ENCODE measurements at places on chromosomes 1 and 21.
A peak's percentile ranks its signal among the peaks of the same experiment; 100 is the strongest.

- no peak for DNase-seq
These were observed 37.1 kb downstream of the ATF6 start for GRCh38 chr1:161803181-161803580.

DNA sequence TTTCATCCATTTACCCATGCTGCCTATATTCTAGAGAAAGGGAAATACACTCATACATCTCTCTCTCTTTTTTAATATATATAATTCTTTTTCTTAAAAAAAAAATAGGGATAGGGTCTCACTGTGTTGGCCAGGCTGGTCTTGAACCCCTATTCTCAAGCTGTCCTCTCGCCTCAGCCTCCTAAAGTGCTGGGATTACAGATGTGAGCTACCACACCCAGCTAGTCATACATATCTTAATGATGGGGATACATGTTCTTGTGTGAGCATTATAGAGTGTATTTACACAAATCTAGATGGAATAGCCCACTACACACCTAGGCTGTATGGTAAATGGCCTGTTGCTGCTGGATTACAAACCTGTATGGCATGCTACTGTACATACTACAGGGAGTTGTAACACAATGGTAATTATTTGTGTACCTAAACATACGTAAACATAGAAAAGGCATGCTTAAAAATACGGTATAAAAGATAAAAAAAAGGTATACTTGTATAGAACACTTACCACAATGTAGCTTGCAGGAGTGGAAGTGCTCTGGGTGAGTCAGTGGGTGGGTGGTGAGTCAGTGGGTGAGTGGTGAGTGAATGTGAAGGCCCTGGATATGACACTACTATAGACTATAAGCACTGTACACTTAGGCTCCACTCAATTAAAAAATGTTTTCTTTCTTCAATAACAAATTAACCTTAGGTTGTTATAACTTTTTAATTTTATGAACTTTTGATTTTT lies 72.9 kb downstream of the IVNS1ABP start:
- DNase-seq = peak; percentile 29

GRCh38 chr1:248406721-248407692 lies 4.2 kb downstream of the OR2T1 start:
- DNase-seq = peak; percentile 14

- no peak for DNase-seq
These were observed 244.8 kb upstream of the PROX1 start for GRCh38 chr1:213742992-213743391.

GRCh38 chr1:15412843-15413242 lies 3.2 kb downstream of the EFHD2 start:
- no peak for DNase-seq

GRCh38 chr1:68202239-68202832 lies 30.0 kb downstream of the WLS start:
- no peak for DNase-seq

DNA sequence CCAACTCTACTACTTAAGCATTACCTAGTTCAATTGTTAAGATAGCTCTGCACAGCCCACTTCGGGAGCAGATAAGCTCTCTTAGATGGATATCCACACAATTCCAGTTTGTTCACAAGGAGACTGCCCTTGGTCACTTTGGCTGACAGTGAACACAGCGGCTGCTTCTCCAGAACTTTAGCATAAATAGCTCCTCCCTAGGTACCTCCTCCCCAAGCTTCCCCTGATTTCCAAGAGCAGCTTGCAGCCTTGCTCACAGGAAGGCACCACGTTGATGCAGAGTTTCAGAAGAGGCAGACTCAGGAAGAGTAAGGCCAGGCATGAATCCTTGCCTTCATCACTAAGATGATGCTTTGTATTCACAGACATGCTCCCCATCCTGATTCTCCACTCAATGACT lies 24.7 kb downstream of the TFF3 start:
- DNase-seq = no peak

- DNase-seq = no peak
These were observed 38.4 kb downstream of the CDC42 start for GRCh38 chr1:22090867-22091266.

- DNase-seq = no peak
These were observed 25.2 kb downstream of the VN1R5 start for GRCh38 chr1:247281001-247281574.

- no peak for DNase-seq
These were observed 47.2 kb upstream of the PAX7 start for GRCh38 chr1:18583326-18583941.

DNA sequence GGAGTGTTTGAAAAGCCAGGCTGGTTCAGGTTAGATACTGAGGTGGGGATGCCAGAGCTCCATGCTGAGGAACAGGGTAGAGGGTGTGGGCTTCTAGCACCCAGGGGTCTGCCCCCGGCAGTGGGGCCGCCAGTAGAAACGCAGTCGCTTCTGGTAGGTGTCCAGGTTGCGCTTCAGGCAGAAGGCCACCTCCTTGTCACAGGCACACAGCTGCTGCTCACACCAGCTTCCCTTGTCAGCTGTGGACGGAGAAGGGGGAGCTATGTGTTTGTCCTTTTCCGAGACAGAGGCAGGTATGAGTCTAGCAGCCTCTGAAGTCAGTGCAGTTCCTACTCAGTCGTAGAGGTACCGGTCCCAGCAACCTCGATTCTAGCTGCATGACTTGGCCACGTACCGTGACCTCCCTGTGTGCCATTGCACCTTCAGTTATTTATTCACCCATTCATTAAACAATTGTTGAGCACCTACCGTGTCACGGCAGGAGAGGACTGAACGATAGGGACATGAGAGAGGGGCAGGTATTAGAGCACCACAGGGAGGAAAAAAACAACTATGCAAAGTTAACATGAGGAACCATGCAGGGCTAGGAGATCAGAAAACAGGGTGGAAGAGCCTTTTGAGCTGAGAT lies 5.2 kb downstream of the PLA2G2D start:
- DNase-seq = no peak

- no peak for DNase-seq
These were observed 1019.6 kb downstream of the PLA2G4A start for GRCh38 chr1:187848321-187848720.

- DNase-seq = no peak
These were observed 47.0 kb upstream of the DYRK1A start for GRCh38 chr21:37319551-37319950.

DNA sequence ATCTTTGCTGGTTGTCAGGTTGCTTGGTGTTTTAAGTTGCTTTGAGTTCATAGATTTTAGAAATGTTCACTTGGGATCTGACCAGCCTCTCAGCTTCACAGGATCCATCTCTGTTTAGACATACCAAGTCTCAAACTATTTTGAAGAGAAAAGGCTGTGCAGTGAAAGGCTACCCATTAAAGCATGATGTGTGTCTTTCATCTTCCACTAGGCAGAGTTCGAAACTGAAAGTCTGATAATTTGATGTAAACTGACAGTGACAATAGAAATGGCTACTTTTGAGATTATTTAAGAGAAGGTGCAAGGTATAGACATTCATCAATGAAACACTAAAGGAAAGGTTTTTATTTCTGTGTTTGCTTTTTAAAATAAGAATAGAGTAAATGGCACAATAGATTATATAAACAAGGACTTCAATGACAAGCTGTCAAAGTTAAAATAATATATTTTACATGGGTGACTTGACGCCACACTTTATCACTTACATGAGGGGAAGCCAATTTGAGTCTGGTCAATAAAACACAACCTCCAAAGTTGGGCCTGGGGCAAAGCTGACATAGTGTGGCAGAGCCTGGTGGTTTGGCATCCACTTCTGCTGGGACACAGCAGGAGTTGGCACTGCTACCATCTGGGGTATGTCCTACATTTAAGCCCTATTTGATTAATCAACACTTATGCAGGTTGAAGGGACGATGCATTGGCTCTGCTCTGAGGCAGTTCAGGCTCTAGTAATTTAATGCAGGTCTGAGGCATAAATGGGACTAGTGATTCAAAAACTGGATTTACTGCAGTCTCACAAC lies 197.7 kb downstream of the CRB1 start:
- no peak for DNase-seq

GRCh38 chr1:8408151-8408839 lies 90.4 kb downstream of the SLC45A1 start:
- no peak for DNase-seq

DNA sequence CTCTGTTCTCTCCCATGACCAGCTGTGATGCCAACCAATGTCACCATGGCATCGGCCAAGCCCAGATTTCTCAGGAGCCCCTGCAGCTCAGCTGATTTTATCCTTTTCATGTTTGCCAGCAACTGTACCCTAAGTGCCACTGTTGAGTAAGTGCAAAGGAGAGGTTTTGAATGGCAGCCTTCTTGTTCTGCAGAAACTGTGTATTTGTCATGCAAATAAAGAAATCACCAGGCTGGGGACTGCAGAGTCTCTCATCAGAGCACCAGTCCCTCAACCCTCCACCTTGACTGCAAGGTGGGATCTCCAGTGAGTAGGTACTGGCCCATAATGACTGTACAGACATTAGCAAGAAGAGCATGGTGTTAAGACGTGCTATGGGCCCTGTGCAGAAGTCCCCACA lies 26.6 kb downstream of the C8B start:
- DNase-seq = no peak

GRCh38 chr1:119139403-119139802 lies 1.1 kb downstream of the WARS2 start:
- DNase-seq = peak; percentile 59

- no peak for DNase-seq
These were observed 6.8 kb downstream of the SEMA4A start for GRCh38 chr1:156160000-156160742.

DNA sequence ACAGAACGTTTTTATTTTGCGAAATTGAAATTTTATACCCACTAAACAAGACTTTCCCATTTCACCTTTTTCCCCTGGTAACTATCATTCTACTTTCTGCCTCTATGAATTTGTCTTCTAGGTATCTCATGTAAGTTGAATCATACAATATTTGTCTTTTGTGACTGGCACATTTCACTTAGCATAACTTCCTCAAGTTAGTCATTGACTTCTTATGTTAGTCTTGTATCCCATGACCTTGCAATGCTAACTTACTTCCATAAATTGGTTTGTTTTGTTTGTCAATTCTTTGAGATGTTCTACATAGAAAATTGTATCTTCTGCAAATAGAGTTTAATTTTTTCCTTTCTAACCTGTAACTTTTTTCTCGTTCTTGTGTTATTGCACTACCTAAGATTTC lies 26.9 kb downstream of the SH3BP5L start:
- DNase-seq = no peak

- no peak for DNase-seq
These were observed 20.3 kb upstream of the TAL1 start for GRCh38 chr1:47252369-47252768.
